Myometrial cell (primary cell): ENCODE measurements at places on chromosomes 3 and 15. TPM values are rescaled to one million over a fixed set of nuclear protein-coding genes. Genes with fewer than 3 reads are reported as not detected.

The SH3GL3 gene
- 0.86 TPM in 1 of 2 replicates, not detected in the other for total RNA-seq

The RBPMS2 gene
- total RNA-seq = not detected in 2 replicates

The WDR93 gene
- 1.2 TPM in 1 of 2 replicates, not detected in the other for total RNA-seq

The ADAMTS9 gene
- 0.58 and 0.71 TPM in 2 replicates for total RNA-seq

The C3orf22 gene
- not detected in 2 replicates for total RNA-seq

The GASK1A gene
- 0.58 and 1.1 TPM in 2 replicates for total RNA-seq

The TRAIP gene
- 8.9 and 10.7 TPM in 2 replicates for total RNA-seq

The RAP2B gene
- 12.9 and 15.0 TPM in 2 replicates for total RNA-seq

The CASR gene
- total RNA-seq = not detected in 2 replicates

The SNTN gene
- not detected in 2 replicates for total RNA-seq

The RTP1 gene
- total RNA-seq = not detected in 2 replicates

The CHRD gene
- 1.1 and 10.7 TPM in 2 replicates for total RNA-seq

The CD200 gene
- total RNA-seq = 8.7 and 8.9 TPM in 2 replicates

The NR2F2 gene
- total RNA-seq = 24.6 and 30.3 TPM in 2 replicates

The BFSP2 gene
- total RNA-seq = not detected in 2 replicates

The CD86 gene
- not detected in 2 replicates for total RNA-seq

The SLC51A gene
- not detected in 2 replicates for total RNA-seq

The SOX14 gene
- total RNA-seq = not detected in 2 replicates

The PLA2G4E gene
- total RNA-seq = not detected in 2 replicates

The COL8A1 gene
- 114 and 122 TPM in 2 replicates for total RNA-seq

The SAMMSON gene
- total RNA-seq = not detected in 2 replicates

The CHRNA5 gene
- total RNA-seq = 1.2 and 7.3 TPM in 2 replicates

The PCNP gene
- 56.2 and 80.8 TPM in 2 replicates for total RNA-seq

The COL6A6 gene
- total RNA-seq = not detected in 2 replicates

The KLHL24 gene
- total RNA-seq = 16.7 and 32.8 TPM in 2 replicates

The KATNBL1 gene
- total RNA-seq = 28.0 and 58.2 TPM in 2 replicates

The ZIC1 gene
- total RNA-seq = not detected in 2 replicates

The SRGAP3 gene
- 4.6 and 5.8 TPM in 2 replicates for total RNA-seq

The DCLK3 gene
- total RNA-seq = not detected in 2 replicates

The LYZL4 gene
- not detected in 2 replicates for total RNA-seq
